Stimulated activated CD8-positive, alpha-beta memory T cell treated with anti-CD3 and anti-CD28 coated beads, Interleukin-4, amount 100 ng/mL, for 1 hour (primary cell): ENCODE measurements at places on chromosomes 11 and 22.

- DNase-seq: no peak
These were observed 6.0 kb downstream of the APOL1 start for GRCh38 chr22:36258701-36259614.

DNA sequence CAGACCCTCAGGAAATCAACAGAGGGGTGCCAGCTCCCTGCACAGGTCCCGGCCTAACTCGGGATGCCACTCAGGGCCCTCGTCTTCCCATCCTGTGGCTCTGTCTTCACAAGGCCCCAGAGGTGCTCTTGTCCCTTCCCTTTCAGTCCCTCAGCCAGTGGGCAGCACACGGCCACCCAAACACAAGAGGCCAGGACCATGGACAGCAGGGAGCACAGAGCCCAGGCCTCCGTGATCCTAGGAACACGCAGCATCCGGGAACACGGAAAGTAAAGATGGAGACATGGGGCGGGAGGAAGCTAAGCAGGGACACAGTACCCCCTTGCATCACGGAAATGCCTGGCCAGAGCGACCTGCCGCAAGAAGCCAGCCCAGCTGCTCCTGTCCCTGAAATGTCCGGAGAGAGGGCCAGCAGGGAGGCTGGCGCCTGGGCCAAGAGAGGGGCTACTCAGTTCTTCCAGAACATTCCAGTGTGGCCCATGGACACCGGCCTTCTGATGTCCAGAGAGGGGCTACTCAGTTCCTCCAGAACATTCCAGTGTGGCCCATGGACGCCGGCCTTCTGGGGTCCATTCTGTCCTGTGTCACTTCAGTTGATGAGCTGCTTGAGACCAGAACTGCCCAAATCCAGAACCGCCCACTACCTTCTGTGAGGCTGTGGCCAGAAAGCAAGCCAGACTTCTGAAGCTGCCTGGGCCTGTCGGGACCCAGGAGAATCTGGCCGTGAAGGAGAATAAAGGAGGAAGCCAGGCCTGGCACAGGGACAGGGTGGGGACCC is 274.0 kb downstream of the BRD1 start:
- DNase-seq: no peak

DNA sequence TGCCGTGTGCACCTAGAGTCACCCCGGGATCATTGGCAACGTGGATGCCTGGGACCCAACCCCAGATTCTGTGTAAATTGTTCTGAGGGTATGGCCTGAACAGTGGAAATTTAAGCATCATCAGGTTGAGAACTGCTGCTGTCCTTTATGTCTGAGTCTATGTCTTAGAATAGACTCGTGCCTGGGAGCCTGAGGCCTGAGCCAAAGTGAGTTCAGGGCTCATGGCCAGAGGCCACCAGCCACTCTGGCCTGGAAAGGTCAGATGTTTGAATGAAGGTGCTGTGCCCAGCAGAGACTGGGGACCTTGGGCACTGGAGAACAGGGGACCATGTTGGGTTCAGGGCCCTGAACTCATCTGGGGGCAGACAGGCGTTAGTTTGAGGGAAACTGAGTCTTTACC is 91.1 kb downstream of the MYO18B start:
- no peak for DNase-seq

DNA sequence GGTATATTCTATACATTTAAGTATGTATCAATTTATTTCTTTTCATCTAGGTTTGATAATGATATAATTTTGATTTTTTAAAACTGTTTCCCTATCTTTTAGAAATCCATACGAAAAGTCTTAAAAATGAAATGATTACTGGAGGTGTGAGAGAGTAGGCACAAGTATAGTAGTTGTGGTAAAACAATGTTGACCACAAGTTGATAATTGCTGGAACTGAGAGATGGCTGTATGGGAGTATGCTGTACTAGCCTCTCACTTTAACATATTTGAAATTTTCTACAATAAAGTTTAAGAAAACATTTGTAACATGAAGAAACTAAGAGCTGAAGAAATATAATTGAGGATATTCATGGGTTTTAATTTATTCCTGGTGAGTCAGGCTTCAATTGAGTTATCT is 30.0 kb downstream of the FSHB start:
- no peak for DNase-seq

- DNase-seq: no peak
These were observed 283.8 kb downstream of the CADM1 start for GRCh38 chr11:115220423-115220822.

GRCh38 chr22:39814899-39815298 is 78.7 kb downstream of the ENTHD1 start:
- DNase-seq: no peak

- no peak for DNase-seq
These were observed 9.7 kb upstream of the FGF3 start for GRCh38 chr11:69828971-69829344.

DNA sequence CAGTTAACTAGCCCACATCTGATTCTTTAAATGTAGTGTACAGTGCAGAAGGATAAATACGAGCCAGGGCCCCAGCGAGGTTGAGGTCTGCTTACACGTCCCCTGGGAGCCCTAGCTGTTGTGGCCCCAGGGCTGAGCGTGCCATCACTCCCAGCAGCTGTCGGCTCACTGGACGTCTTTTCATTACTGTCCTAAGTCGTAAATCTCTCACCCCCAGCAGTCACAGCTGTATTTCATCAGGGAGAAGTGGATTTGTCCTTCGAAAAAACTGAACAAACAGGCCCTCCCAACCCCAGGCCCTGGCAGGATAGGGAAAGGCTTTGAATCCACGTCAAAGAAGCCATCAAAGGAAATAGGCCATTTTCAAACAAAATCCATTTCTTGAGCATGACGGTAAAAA is 110.4 kb upstream of the CSNK2A3 start:
- DNase-seq: no peak

GRCh38 chr11:130160498-130161155 is 1.0 kb downstream of the ST14 start:
- no peak for DNase-seq

- DNase-seq: no peak
These were observed 967 bp upstream of the GALNT18 start for GRCh38 chr11:11622772-11623171.

DNA sequence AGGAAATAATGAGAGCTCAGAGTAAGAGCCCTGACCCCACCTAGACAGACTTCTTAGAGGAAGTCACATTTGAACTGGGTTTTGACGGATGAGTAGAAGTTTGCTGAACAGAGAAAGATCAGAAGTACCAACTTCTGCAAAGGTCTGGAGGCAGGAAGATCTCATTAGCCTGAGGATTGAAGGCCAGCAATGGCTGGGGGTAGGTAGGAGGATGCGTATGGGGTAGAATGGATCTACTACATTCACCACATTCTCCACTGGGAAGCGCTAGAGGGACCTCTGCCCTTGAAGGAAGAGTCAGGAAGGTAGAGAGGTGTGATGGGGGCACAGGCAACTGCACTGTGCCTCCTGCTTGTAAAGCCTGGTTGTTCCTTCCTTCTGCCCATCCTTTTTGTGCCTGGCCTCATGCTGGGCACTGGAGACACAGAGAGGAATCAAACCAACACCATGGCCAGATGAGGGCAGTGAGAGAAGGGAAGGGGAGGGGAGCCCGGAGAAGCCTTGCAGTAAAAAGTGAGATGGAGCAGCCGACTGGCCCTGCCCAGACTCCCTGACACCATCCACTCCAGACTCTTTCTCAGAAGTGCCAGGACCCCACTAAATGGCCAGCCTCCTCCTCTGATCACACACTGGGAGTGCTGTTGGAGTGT is 4.9 kb downstream of the TPBGL start:
- DNase-seq: no peak

- no peak for DNase-seq
These were observed 93.6 kb downstream of the NELL1 start for GRCh38 chr11:20762980-20763379.
